HCEC 1CT (cell line): ENCODE measurements at places on chromosomes 7 and 10.

- DNase-seq, result peak; percentile 100
Measured at GRCh38 chr7:47458057-47458456, 123.9 kb downstream of the TNS3 start.

DNA sequence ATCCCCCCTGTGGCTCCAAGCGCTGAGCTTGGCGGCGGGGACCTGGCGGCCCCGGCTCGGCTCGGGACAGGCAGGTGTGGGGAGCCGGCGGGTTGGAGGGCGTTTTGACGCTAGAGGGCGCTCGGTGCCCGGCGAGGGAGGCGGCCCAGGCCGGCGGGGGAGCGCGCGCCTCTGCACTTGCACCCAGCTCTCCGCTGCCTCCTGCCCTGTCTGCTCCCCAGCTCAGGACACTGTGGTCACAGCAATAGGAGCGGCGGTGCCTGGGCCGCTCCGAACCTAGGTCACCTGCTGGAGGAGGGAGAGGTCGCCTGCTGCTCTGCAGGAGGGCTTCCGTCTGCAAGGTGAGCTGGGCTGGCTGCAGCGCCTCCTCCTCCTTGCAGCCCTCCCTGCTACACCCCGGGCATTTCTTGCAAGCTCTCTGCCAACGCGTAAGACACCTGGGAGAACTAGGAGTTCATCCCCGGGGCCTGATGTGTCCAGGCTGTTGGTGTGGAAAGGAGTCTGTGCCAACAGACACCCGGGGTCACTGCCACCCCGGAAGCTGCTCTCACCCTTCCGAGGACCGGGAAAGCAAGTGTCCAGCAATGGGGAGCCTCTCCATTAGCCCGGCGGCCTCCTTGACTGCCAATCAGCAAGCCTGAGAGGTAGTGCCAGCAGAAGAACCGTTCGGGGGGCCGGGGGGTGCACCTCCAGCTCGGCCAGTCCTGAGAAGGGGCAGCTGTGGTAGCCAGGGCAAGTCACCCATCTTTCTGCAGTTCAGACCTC is 620.4 kb downstream of the GALNT17 start:
- DNase-seq, result no peak

GRCh38 chr7:90858546-90858945 is 262.4 kb downstream of the CDK14 start:
- DNase-seq, result no peak

GRCh38 chr7:47710201-47710935 is 128.5 kb upstream of the TNS3 start:
- DNase-seq, result no peak

- peak; percentile 58 for DNase-seq
Measured at GRCh38 chr10:130127364-130128061, 8.7 kb upstream of the GLRX3 start.

DNA sequence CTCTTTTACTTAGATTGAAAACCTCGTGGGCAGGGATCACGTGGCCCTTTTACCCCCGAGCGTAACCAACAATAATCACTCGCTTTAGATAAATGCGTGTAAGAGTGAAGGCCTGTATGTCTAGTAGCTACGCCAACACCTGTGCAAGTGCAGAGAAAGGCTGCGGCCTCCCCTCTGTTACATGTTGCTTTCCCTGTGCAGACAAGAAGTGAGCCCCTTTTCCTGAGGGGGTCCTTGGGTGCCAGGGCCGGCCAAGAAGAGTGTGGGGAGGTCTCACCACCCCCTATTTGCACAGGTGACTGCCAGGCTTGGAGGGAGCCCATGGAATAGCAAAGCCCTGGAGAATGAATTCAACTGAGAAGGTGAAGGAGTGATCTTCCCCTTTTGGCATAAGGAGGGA is 35.6 kb upstream of the CNPY1 start:
- DNase-seq, result no peak

DNA sequence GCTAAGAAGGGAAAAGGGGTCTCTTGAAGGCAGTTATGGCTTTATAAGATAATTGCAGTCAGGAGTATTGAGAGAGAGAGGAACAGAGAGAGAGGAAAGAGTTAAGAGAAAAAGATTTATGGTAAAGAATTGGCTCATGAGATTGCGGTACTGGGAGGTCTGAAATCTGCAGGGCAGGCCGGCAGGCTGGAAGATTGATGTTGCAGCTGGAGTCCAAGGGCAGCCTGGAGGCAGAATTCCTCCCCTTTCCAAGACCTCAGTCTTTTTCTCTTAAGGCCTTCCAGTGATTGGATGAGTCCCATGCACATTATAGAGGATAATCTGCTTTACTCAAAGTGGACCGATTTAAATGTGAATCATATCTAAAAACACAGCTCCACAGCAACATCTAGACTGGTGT is 68.4 kb downstream of the HACD1 start:
- no peak for DNase-seq

- no peak for DNase-seq
Measured at GRCh38 chr10:51599647-51600046, 99.7 kb downstream of the CSTF2T start.

GRCh38 chr10:46299536-46300369 is 13.0 kb downstream of the ANTXRL start:
- no peak for DNase-seq

DNA sequence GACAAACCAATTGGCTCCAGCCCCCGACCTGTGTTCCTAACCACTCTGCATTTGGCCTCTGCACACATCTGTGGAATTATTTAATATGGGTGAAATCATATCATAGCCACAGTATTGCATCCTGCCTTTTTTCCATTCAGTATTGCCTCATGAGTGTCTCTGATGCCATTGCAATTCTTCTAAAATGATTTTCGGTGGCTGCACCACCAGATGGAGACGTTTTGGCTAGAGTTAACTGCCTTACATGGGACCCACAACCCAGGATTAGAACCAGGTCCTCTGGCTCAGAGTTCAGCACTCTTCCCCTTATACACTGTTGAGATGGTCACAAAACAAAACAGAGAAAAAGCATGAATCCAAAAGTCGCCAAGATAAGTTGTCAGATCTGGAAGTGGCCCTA is 180.8 kb downstream of the EMX2 start:
- no peak for DNase-seq

GRCh38 chr7:11587814-11588213 is 244.2 kb downstream of the THSD7A start:
- no peak for DNase-seq

DNA sequence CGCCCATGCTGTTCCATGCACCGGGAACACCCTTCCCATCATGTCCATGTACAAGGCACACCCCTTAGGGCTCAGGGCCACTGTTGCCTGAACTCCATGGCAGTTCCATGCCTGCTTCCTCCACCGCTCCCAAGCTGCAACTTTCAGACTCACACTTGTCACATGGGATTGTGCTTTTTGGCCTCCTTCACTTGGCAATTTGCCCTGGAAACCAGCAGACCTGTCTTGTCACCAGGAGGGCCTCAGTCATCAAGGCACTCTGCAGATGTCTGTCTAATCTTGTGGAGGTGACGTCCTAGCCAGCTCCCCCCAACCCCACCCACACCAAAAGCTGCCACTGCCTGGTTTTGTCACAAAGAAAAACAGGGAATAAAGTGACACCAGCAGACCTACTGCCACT is 47.5 kb downstream of the CARD11 start:
- no peak for DNase-seq

DNA sequence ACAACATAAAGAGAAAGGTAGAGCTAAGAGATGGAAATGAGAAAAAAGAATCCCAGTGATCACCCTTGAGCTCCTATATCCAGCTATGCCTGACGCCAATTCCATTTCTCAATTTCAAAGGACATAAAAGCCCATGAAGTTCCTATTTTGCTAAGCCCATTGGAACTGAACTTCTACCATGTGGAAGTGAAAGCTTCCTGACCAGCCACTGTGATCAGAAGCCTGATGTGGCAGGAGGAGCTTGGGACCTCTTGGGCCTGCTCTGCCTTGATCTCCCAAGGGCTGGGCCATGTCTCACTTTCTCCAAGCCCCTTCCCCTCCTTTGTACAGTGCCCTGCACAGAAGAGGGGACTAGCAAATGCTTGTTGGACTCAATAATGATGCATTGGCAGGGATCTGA is 52.7 kb downstream of the PRLHR start:
- DNase-seq, result no peak
